K562 (cell line): ENCODE measurements at places on chromosomes 7 and 10. TPM values are rescaled to one million over a fixed set of nuclear protein-coding genes. Genes with fewer than 3 reads are reported as not detected.

The TMEM270 gene
- total RNA-seq: not detected in 2 replicates

DNA sequence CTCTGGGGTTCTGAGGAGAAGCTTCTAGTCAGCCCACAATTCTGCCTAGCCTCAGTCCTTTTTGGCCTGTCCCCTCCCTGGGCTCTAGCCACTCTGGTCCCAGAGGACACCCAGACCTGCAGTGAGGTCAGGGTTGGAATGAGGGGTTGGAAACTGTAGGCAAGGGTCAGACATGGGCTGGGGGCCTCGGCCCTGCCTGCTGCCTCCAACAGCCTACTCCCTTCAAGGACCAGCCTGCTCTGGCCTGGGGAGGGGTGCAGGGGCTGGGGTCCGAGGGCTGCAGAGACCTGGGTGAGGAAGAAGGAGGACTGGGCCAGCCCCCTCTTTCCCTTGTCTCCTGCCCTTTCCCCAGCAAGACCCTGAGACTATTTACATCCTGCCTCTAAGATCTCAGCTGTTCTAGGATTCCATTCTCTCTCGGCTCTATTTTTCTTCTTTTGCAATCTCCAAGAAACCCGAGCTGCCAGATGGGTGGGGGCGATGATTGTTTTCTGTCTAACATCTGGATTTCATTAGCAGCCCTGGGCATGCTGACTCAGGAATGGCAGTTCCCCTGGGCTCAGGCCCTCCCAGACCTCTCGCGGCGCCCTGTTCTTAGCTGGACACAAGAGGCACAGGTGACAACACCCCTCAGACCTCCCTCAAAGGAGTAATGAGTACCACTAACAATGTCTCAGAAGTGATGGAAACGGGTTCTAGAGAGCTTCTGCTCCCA lies 23.1 kb downstream of the ZCCHC24 start:
- no peak for DNase-seq

GRCh38 chr10:33008499-33009243 lies 50.6 kb upstream of the ITGB1 start:
- DNase-seq: peak; percentile 59

The SPACDR gene
- total RNA-seq: 0.55 and 1.2 TPM in 2 replicates

DNA sequence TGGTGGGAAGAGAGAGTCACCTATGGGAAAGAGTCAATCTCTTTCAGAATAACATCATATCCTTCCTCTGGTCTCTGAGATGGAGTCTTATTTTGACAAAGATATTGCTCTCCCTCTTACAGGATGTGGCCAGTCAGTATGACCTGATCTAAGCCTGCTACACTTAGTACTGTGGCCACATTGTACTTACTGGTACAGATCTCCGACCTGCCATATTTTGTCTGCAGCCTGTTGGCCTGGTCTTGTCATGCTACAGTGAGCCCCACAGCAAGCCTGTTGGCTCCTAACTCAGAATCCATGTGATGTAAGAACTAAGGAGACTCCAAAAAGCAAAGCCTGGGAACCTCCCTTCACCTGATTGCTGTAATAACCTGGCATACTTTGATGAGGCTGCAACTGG lies 377.8 kb downstream of the SFMBT2 start:
- DNase-seq: no peak

GRCh38 chr10:107971411-107971810 lies 806.9 kb upstream of the SORCS1 start:
- DNase-seq: no peak

The CDK14 gene
- total RNA-seq: 0.18 and 0.44 TPM in 2 replicates

GRCh38 chr10:73979141-73979808 lies 18.6 kb upstream of the VCL start:
- no peak for DNase-seq

GRCh38 chr10:122617476-122618270 lies 57.1 kb downstream of the DMBT1 start:
- DNase-seq: no peak

- no peak for DNase-seq
Observed at GRCh38 chr7:50957431-50957830, 174.7 kb upstream of the GRB10 start.

DNA sequence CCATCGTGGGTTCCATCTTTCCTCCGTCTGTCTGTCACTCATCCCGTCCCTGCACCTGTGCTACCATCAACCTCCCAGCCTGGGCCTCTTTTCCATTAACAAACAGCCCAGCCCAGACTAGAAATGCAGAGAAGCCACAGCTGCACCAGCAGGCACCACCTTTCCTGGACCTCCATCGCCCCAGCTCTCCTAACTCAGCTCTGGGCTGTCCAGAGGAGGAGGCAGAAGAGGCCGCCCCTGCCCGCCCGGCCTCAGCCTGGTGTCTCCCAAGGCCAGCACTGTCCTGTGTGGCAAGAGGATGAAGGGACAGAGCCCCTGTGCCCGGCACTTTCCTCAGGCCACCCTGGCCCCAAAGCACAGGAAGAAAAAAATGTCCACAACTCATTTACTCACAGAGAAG lies 225.6 kb downstream of the PTPRN2 start:
- DNase-seq: no peak

The IFIT1 gene
- 0.09 and 0.25 TPM in 2 replicates for total RNA-seq

- no peak for DNase-seq
Observed at GRCh38 chr7:2774935-2775334, 69.2 kb downstream of the GNA12 start.

- no peak for DNase-seq
Observed at GRCh38 chr10:116866987-116867595, 17.8 kb downstream of the ENO4 start.

The CNPY1 gene
- not detected in 2 replicates for total RNA-seq

- no peak for DNase-seq
Observed at GRCh38 chr7:66739953-66740301, 606 bp upstream of the RABGEF1 start.

DNA sequence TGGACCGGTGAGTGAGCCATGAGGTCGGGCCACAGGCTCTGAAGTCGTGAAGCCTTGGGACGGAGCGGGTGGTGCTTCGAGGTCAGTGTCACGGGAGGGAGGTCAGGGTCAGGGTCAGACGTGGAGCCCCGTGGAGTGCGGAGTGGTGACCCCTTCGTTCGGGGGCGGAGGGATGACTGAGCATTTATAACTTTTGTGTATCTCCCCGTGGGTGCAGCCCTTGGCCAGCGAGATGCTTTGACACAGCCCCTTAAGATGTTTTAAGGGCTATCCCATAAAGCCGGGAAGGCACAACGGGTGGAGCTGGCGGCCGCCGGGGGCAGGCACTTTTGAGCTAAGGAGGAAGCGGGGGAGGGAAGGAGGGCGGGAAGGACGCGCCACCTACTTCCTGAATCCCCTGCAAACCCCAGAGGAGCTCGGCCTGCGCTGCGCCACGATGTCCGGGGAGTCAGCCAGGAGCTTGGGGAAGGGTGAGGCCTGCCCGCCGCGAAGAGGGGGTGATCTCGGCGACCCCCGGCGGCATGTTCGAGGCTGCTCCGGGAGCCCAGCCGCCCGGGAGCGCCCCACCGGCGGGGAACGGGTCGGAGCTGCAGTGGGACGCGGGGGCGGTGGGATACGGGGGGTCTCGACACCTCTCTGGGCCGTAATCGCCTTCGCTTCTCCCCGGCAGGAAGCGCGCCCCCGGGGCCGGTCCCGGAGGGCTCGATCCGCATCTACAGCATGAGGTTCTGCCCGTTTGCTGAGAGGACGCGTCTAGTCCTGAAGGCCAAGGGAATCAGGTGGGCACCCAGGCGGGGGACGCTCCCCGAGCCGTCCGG lies at the start of gene GSTO1:
Gene GSTO1, plus strand, starts transcription at position 400 of the 818 bp plus-strand sequence. Its CDS starts 37 bp downstream, at position 437.
- DNase-seq: peak; percentile 65

- no peak for DNase-seq
Observed at GRCh38 chr10:75660823-75661222, 229.4 kb downstream of the LRMDA start.

DNA sequence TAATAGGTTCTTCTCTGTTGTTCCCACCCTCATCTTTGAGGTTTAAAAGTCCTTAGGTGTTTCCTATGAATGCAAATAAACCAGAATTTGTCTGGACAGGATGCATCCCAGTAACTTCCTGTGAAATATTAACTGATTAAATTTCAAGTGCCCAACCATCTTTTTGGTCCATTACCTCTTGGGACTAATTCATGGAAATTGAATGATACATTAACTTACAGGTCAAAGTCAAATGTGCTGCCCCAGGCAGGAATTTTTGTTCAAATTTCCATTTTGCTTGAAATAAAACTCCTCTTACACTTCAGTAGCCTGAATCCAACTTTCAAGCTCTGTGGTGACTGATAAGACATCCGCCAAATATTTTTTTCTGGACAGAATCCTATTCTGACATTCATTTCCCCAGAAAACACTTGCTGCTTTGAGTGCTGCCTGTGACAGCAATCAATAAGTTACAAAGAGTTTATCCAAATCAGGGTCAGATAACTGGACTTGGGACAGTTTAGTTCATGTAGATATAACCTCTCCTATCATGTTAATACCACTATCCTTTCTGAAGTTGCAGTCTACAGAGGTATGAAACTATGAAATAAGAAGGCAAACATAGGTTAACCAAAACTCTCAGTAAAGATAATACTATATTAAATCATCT lies 383.5 kb downstream of the POM121L12 start:
- no peak for DNase-seq

GRCh38 chr10:58362027-58362789 lies 23.0 kb upstream of the TFAM start:
- no peak for DNase-seq

The TLL2 gene
- 0.09 TPM in 1 of 2 replicates, not detected in the other for total RNA-seq

The AGR2 gene
- total RNA-seq: 0.66 and 0.98 TPM in 2 replicates

The SRRT gene
- 238 and 263 TPM in 2 replicates for total RNA-seq

DNA sequence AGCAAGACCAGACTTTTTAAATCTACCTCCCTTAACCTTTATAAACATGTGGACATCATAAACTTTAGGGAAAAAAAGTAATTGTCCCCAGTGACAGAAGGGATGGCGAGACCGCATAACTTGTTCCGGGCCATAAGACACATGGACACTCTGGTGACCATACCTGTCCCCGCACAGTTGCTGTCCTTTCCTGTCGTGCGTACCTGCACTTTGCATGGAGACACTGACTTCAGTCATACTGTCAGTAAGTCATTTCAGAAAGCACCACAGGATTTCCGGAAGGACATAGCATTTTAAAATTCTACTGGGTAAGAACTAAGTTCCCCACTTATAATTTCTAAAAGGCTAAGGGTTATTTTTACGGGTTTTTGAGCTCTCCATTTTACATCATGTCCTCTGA lies 120.9 kb downstream of the CREB5 start:
- DNase-seq: no peak

GRCh38 chr10:78454123-78454645 lies 420.5 kb downstream of the RPS24 start:
- DNase-seq: no peak

DNA sequence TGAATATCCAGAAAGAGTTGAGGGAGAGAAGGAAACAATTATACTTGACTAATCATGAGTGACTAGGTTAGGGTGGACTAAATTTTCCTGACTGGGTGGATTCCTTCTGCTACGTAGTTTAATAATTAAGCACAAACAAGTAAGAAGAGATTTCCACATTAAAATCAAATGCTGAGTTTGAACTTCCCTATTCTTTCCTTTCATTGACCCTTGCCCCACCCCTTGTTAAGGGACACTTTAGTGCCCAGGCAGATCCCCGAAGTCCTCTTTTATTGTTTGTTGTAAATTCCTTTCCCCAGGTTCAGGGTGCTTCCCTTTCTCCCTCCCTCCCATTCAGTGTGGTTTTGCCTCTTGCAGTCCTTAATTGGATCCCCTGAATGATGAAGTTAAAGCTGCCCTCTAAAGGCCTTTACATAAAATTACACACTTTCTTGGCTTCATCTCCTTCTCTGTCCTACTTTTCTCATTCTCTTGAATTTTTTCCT lies 8.8 kb upstream of the SPAM1 start:
- DNase-seq: peak; percentile 18

The NACAD gene
- 0.02 and 0.04 TPM in 2 replicates for total RNA-seq

DNA sequence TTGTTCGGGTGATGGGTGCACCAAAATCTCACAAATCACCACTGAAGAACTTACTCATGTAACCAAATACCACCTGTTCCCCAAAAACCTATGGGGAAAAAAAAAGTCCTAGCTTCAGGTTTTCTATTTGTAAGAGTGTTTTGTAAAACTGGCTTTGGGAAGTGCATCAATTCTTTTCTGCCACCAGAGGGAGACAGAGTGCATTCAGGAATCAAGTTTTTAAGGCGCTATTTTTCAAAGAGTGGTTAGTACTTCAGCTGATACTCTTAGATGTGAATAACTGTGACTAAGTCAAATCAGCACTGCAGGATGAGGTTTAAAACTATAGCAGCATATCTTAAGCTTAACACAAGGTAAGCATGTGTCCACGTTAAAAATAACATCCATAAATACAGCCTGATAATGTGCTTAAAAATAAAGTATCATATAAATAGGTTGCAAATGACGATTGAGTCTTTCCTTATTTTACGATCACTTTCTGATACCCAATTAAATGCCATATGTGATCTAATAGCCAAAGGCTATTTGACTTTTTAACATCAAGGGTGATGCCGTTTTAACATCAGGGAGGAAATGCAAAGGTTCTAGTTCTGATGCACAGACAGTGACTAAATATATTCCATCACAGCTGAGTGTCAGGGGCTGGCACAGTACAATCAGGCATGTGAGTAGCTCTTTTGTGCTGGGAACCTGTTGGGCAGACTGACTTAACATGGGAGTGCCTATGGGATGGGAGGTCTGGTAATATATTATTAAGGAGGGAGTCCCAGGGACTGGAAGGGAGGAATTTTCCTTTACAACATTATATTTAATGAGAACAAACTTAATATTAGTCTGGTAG lies 10.6 kb upstream of the LYZL2 start:
- DNase-seq: peak; percentile 45

DNA sequence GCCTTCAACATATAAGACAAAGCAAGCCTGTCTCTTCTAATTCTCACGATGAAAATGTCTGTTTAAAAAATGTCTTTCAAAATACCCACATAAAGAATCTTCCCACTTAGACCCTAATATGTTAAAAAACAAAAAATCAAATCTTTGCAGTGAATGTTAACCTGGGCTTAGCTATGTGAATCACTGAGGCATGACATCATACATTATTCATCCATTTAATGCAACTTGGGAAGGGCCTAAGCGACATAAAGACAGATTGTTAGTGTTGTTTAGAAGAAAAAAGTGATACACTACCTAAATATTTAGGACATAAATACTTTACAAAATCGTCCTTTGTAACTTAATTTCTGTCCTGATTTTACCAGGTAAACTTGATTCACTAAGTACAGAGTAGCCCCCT lies 648.5 kb upstream of the NRP1 start:
- DNase-seq: no peak

The PDK4 gene
- 0.20 and 0.24 TPM in 2 replicates for total RNA-seq

The CRHR2 gene
- not detected in 2 replicates for total RNA-seq

DNA sequence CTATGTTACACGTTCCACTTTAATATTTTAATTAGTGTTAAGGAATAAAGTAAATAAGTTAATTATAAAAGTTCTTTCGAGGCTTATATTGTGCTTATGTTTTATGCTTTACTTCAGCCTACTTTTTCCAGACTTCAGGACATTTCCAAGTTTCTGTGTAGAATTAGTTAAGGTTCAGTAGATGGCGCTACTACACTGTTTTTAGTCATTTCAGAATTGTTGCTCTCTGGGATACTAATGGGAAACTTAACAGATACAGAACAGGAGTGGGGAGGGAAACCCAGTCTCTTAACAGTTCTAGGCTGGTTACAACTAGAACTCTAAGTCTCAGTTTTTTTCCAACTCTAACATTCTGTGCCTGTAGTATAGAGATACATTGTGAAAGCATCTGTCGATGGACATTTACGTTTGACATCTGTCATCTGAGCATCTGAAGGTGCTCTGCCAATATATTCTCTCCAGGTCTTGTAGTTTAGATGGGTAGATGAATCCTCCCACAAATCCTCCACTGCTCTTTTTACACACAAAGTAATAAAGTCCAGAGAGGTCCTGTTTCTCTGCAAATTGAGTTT lies 56.8 kb upstream of the FAM171A1 start:
- DNase-seq: peak; percentile 67

- DNase-seq: no peak
Observed at GRCh38 chr7:26759108-26759507, 105.3 kb downstream of the SKAP2 start.

The ADAM22 gene
- 0.18 and 0.40 TPM in 2 replicates for total RNA-seq

The CFTR gene
- 0.07 and 0.20 TPM in 2 replicates for total RNA-seq

The NUTM2B gene
- total RNA-seq: 1.4 and 2.3 TPM in 2 replicates

The VAX1 gene
- not detected in 2 replicates for total RNA-seq
